Breast epithelium (tissue), 4 donors: ENCODE measurements at places on chromosomes 3 and 15. TPM values are rescaled to one million over a fixed set of nuclear protein-coding genes. Genes with fewer than 3 reads are reported as not detected.

DNA sequence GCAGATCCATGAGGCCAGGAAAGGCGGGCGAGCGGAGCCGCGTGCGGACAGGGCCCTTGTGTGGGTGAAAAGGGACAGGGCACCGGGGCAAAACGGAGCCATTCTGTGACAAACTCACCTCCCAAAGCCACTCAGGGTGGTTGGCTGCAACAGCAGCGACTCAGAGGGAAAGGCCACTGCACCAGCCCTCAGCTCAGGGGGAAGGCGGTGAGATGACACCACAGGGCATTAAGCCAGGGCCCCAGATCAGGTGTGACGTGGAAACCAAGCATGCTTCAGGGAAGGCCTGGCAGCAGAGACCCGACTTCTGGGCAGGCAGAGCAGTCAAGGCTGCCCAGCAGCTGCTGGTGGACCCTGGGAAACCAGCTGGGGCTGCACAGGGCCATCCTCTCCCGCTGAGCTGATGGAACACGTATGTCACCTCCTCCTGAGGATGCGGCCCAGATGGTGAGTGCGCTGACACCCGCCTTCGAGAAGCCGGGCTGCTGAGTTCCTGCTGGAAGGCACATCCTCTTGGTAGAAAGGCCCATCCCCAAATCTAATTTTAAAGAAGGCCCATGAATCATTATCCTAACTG, 82.3 kb downstream of the CHSY1 start:
- no peak for DNase-seq

DNA sequence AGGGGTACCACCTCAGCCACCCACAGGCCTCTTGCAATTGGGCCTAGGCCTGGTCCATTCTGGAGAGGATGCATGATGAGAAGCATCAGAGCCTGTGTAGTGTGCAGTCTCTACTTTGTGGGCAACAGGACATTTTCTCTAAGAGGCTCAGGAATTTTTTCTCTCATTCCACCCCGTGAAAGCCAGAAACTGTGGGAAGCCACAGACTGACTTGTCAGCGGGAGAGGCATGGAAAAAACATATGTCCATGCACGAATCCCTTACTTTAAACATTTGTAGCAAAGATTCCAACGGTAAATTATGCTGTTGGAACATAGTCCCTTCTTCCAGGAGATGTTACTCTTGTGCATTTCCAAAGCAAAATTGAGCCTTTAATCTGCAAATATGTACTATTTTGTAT, 196.5 kb downstream of the KLHL25 start:
- DNase-seq: no peak

DNA sequence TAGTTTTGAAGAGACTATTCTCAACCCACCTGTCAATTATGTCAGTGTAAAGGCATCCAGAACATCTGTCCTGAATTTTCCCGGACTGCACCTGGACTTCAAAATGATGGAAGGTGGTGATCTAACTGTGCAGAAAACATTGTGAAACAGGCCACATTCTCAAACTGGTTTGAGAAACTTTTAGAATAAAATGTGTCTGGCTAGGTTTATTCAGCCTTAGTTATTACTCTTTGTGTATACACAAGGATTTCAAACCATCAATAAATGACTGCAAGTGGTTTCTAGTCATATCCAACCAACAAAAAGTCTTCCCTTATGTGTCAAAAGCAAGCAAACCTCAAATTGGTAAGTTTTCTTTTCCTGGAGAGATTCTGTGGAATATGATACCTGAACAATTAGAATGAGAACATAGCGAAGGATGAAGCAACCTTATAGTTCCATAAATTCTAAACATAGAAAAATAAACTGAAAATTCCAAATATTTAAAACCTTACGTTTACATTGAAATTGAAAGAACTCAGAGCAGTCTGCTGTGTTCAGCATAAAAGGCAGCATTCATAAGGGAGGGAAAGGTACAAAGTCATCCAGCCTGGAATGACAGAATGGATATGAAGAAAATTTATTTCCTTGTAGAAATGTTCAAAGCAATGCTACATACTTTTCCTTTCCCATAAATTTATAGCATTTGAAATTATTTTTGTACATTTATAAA, 306.6 kb upstream of the TGFBR2 start:
- no peak for DNase-seq

GRCh38 chr3:39147711-39148434, 5.5 kb downstream of the CSRNP1 start:
- DNase-seq: peak; percentile 17

CHDH gene
- 27.9 TPM for total RNA-seq

DNA sequence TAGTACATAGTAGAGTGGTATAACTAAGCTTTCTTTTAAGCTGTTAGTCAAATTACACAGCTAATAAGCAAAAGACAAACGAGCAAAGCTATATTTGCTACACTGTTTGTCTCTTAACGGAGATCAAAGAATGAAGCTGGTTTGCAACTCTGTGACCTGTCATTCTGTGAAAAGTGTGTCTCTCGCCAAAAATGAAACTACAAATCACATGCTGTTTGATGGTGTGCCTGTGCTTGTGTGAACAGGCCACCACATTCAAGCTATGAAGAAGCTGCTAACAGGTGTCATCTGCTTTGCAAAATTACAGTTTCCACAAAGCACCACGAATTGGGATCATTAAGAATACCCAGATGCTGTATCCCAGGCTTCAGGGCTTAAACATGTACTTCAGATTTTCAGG, 667.8 kb upstream of the NAALADL2 start:
- DNase-seq: no peak

GRCh38 chr15:100775581-100776185, 103.9 kb upstream of the ALDH1A3 start:
- no peak for DNase-seq

TEX264 gene
- 80.5 TPM for total RNA-seq

DNA sequence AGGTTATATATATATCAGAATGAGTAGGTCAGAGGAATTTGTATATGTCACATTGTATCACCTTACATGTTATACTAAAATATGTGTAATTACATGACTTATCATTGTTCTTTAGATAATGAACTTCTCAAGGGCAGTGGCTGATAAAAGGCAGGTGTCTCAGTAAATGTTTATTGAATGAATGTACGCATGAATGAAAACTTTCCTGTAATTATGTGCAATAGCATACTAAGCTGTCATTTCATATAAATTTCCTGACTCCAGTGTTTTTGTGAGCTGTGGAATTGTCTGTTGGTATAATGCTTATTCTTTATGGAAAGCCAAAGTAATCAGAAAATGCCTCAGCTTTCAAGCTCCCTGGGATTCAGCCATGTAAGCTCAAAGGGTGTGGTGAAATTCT, 4.2 kb downstream of the TBC1D23 start:
- no peak for DNase-seq

SEMA5B gene
- 0.32 TPM for total RNA-seq

- no peak for DNase-seq
Measured at GRCh38 chr3:127210654-127210943, 17.7 kb downstream of the PRR23E start.

GRCh38 chr3:111159391-111159790, 87.8 kb downstream of the NECTIN3 start:
- no peak for DNase-seq
